ENCODE measurements at places on chromosomes 1 and 21.

- DNase-seq, result no peak
Observed at GRCh38 chr1:10638559-10639005, 157.9 kb downstream of the CASZ1 start.

DNA sequence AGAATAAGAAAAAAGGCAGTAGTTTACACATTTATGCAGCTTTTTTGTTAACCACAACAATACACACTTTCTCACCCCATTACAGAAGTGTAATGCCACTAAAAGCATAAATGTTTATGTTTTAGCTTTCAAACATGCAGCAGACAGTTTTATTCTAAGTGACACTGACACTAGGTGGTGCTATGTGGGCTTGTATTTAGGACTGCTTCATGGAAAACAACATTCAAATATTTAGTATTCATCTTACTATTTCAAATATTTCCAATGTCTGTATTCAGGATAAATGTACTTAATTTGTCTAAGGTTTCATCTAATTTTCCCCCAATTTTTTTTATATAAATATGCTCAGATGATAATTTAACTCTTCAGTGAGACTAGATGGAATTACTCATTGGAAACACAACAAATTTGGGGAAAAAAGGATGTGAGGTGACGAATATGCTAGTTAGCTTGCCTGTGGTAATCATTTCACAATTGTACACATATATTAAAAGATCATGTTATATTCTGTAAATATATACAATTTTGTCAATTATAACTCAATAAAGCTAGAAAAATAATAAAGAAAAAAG is 71.4 kb downstream of the USP1 start:
- peak; percentile 20 for DNase-seq

- no peak for DNase-seq
Observed at GRCh38 chr1:40853885-40854170, 8.3 kb downstream of the CITED4 start.

DNA sequence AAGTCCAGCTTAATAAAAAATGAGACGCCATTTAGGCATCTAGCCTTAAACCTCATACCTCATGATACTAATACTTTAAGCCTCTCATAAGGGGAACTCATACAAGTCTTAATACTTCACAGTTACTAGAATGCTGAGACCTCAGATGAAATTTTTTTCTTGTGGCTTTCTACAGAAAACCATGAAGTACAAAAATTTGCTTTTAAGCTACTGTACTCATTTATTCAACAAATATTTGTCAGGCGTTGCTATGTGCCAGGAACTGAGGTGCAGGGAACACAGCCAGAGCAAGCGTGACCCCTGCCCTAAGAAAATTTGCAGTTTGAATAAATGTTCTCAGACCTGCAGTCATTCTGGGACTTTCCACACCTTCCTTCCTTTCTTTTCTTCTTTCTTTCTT is 150.6 kb downstream of the MRPL39 start:
- DNase-seq, result no peak

- no peak for DNase-seq
Observed at GRCh38 chr1:228839656-228840055, 104.4 kb downstream of the RHOU start.

All from NCI-H146 (cell line).